ENCODE measurements at places on chromosomes 5 and 9. TPM values are rescaled to one million over a fixed set of nuclear protein-coding genes. Genes with fewer than 3 reads are reported as not detected.

GRCh38 chr9:130138171-130138653, 34.0 kb upstream of the NCS1 start:
- DNase-seq, result no peak

The SVEP1 gene
- total RNA-seq, result 15.5 TPM

GRCh38 chr9:89191004-89191403, 12.4 kb upstream of the SHC3 start:
- DNase-seq, result no peak

GRCh38 chr5:55101556-55102276, 730 bp upstream of the GZMA start:
- DNase-seq, result no peak

The EMB gene
- total RNA-seq, result 59.7 TPM

- DNase-seq, result no peak
Observed at GRCh38 chr5:575636-576035, 36.5 kb upstream of the CEP72 start.

All from thyroid gland (tissue), 4 donors.